ENCODE measurements at places on chromosomes 7 and 10.

DNA sequence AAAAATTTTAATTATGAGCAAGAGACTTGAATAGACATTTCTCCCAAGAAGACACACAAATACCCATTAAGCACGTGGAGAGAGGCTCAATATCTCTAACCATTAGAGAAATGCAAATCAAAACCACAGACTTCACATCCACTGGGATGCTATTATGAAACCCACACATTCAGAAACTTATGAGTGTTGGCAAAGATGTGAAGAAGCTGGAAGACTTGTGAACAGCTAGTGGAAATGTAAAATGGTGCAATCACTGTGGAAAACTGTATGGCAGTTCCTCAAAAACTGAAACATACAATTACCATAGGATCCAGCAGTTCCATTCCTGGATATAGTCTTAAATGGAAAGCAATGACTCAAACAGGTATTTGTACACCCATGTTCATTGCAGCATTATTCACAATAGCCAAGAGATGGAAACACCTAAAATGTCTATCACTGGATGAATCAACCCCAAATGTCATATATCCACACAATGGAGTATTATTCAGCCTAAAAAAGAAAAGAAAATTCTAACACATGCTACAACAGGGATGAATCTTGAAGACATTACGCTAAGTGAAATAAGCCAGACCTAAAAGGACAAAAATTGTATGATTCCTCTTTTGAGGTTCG lies 53.5 kb upstream of the FRMD4A start:
- no peak for DNase-seq

- no peak for DNase-seq
Observed at GRCh38 chr10:101895781-101896180, 52.2 kb upstream of the KCNIP2 start.

DNA sequence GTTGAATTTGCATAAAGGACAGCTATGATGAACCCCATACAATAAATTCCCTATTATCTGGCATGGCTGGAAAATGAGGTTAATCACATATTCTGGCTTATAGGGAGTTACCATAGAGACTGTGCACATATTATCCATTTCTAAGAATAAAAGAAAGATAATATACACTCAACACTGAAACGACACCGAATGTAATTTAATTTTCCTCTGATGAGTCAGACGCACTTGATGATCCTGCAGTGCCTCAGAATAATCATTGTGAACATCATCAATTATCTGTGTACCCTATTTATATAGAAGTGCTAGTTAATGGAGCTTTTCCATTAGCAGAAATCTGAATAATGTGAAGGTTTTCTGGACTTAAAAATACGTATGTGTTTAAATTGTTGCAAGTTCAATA lies 60.2 kb downstream of the SGCE start:
- DNase-seq, result no peak

- no peak for DNase-seq
Observed at GRCh38 chr10:62036186-62037081, 134.9 kb downstream of the ARID5B start.
